Neural crest cell (in vitro differentiated cells): ENCODE measurements at places on chromosomes 2 and 18. TPM values are rescaled to one million over a fixed set of nuclear protein-coding genes. Genes with fewer than 3 reads are reported as not detected.
A peak's percentile ranks its signal among the peaks of the same experiment; 100 is the strongest.

GRCh38 chr18:40356168-40356567, 1598.9 kb upstream of the PIK3C3 start:
- no peak for DNase-seq

DNA sequence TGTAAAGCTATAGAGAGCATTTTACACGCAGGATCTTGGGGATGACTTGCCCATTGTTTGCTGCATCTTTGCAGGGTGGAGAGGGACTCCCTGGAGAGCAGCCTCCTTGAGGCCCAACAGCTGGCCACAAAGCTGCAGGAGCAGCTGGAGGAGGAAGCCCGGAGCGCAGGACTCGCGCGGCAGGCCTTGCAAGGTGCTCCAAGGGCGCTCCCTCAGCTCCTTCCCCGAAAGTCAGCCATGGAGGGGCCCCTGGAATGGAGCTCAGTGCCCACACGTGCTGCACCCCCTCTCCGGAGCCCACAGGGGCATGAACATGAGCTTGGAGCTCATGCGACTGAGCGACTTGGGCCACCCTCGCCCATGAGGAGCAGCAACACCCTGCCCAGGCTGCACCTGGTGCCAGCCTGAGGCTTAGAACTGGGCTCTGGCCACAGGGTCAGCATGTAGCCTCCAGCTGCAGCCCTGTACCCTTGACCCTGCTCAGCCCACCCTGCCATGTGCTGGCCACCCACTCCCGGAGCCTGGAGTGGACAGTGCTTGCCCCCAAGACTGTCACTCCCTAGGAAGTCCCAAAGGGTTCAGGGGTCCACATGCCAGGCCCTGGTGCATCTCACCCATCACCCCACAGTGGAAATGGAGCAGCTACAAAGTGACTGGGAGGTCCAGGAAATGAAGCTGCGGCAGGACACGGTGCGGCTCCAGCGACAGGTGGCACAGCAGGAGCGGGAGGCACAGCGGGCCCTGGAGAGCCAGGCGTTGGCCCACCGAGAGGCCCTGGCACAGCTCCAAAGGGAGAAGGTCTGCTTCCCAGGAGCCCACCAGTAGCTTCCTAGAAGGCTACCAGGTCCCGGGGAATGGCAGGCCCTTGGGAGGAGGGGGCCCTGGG, 43.0 kb downstream of the CROCC2 start:
- DNase-seq: no peak

Gene TMEM169
- 29.7 and 34.8 TPM in 2 replicates for total RNA-seq

Gene SLC9A2
- total RNA-seq: 0.09 TPM in 1 of 2 replicates, not detected in the other

Gene RGPD3
- total RNA-seq: 0.11 and 0.14 TPM in 2 replicates

Gene CGREF1
- total RNA-seq: 1.3 and 2.1 TPM in 2 replicates

GRCh38 chr2:156065912-156066311, 266.6 kb downstream of the NR4A2 start:
- no peak for DNase-seq

GRCh38 chr2:218081063-218081462, 12.0 kb downstream of the RUFY4 start:
- DNase-seq: no peak

DNA sequence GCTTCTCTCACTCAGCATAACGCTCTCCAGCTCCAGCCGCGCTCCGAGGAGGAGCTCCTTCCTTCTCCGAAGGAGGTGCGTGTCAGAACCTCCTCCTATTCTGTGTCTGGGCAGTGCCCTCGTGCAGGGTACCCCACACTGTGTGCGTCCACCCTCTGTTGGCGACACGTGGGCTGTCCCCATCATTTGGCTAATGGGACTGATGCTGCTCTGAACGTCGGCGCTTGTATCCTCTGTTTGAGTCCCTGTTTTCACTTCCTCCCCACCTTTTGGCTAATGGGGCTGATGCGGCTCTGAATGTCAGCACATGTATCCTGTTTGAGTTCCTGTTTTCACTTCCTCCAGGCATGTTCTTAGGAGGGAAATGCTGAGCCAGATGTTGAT, 22.2 kb downstream of the KCNG2 start:
- no peak for DNase-seq

DNA sequence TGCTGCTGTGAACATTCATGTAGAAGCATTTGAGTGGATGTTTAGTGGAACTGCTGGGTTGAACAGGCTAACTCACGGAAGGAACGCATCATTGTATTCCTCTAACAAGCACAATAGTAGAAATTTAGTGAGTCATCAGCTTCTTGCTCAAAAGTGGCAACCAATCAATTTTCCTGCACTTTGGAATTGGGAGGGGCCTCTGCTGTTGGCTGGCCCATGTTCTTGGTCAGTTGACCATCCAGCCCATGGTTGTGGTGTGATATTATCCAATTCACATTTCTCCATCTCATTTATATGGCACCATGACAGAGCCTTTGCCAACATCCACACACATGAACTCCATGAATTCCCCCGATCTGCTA, 95.0 kb downstream of the TNFRSF11A start:
- no peak for DNase-seq

Gene DHRS9
- not detected in 2 replicates for total RNA-seq

Gene PRKCE
- 15.6 and 15.9 TPM in 2 replicates for total RNA-seq

Gene GPR75
- total RNA-seq: 4.5 and 4.7 TPM in 2 replicates

Gene AMER3
- 1.3 and 1.4 TPM in 2 replicates for total RNA-seq

- DNase-seq: no peak
These were observed 44.2 kb downstream of the TMEM37 start for GRCh38 chr2:119475857-119476244.

- DNase-seq: no peak
These were observed 22.9 kb upstream of the CAVIN2 start for GRCh38 chr2:191869781-191870180.

DNA sequence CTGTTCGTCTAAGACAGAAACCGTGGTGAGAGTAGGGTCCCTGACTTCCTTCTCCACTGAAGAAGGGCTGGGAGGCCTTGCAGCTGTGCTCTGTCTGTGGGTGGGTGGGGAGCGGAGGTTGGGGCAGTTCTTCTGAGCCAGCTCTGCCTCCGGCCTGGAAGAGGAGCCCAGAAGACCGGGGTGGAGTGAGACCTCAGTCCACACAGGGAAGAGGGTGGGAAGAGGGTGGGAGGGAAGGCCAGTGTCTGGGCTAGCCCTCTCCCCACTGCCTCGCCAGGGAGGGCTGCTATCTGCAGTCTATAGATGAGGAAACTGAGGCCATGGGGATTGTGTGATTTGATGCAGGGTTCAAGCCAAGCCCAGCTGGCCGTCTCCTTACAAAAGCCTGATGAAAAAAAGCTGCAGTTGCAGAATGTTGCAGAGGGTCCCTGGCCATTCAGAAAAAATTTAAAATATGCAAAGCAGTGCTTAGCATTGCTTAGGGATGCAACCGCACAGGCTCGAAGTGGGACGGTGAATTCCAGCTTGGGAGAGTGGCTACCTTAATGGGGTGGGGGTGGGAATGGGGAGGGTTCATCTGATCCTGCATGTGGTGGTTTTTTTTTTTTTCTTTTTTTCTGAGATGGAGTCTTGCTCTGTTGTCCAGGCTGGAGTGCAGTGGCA, 181.6 kb upstream of the HS6ST1 start:
- DNase-seq: no peak

- no peak for DNase-seq
These were observed 95.6 kb downstream of the LAMA3 start for GRCh38 chr18:23784832-23785245.

DNA sequence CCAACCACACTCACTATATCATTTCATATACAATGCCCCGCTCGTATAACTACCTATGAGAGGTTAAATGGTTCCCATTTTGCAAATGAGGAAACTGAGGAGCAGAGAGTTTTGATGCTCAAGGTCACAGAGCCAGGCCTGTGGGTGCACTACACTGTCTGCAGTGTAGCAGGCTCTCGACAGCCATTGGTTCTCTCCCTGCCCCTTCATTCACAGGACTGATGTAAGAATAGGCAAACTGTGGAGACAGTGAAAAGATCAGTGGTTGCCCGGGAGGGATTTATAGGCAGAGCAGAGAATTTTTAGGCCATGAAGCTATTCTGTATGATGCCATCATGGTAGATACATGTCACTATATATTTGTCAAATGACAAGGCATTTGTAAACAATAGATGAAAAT, 39.0 kb upstream of the LBH start:
- no peak for DNase-seq

- peak; percentile 82 for DNase-seq
These were observed 84.1 kb upstream of the POMC start for GRCh38 chr2:25252291-25253152.

- DNase-seq: no peak
These were observed 23.6 kb downstream of the THUMPD2 start for GRCh38 chr2:39755466-39755865.

GRCh38 chr2:4464634-4465266, 761.4 kb downstream of the DCDC2C start:
- no peak for DNase-seq

DNA sequence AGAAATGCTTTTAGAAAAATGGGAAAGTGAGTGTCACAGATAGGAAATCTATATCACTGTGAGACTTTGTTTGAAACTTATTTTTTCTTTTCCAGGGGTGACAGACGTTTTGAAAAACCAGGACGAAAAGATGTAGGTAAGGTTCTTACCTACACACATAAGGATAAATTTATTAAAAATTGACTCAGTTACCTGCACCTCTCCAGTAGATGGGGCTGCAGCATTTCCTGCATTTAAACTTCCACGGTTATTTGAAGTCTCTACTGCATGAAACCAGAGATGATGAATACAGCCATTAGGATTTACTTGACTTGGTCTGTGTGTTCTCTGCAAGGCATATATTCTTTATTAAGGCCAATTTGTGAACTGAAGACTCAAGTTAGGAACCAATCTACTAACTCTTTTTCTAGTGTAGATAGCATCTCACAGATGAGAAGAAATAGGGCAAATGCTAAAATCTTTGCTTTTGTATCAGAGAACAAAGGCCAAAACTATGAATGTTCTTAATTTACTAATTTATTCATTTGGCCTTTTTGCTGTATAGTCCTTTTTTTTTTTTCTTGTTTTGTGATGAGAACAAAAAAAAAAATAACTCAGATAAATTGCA, 15.0 kb downstream of the KCNJ13 start:
- DNase-seq: no peak

Gene CTLA4
- 0.65 and 1.3 TPM in 2 replicates for total RNA-seq

Gene MATN3
- total RNA-seq: 1.3 and 1.9 TPM in 2 replicates

DNA sequence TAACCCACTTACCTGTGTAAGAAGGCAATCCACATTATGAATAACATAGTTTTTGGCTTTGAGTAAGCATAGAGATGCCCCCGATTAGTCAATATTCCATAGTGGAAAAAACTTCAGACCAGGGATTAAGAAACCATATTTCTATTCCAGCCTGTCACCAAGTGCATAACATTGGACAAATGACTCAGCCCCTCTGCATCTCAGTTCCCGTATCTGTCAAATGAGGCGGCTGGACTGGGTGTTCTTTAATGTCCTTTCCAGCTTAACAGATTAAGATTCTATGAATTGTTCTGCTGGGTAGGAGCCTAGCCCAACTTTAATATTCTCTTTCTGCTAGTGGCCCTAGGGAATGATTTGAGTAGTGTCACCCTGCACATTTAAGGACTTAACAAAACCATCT, 11.8 kb upstream of the FTCDNL1 start:
- DNase-seq: no peak

DNA sequence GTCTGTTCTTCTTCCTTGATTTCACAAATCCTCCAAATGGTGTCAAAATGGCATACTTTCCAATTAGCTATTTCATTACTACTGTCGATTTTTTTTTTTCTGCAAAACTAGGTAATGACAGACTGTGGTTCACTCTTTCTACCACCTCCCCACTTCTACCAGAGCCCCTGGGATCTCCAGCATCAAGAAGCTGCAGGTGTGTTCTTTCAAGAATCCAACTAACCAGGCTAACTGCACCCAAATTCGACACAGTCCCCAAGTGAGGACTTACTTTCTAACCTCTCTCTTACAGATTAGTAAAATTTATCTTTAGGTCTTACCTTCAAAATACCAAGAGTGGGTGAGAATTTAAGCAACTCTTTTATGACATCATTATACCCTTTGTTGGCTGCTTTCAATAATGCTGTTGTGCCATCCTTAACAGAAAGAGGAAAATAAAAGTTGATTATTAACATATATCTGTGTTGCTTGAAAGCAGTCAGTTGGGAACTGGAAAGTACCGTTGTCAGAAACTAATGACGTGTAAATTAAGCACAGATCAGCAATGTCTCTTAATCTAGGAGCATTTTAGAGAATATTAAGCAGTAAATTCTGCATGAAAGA, 31.2 kb upstream of the NPC1 start:
- no peak for DNase-seq

GRCh38 chr18:10928772-10929373, 220.5 kb downstream of the PIEZO2 start:
- DNase-seq: no peak

GRCh38 chr2:217714287-217714751, 288.5 kb downstream of the TNS1 start:
- DNase-seq: peak; percentile 60

GRCh38 chr2:69097891-69098655, 85.1 kb downstream of the ANTXR1 start:
- no peak for DNase-seq

DNA sequence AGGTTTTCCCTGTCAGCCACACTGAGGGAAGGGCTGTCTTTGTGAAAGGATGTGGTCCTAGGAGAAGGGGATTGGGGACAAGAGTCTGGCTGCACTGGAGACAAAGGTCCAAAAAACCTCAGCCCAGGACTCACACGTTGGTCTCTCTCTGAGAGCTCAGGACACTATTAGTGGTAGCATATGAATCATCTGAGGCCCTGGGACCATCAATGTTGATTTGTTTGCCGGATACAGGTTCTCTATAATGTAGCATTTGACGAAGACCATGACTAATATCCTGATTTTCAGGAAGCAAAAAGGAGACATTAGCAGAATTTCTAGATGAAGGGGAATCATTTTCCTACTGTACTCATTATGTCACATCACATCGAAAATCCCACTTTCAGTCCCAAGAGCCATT, 22.2 kb upstream of the DNAH6 start:
- no peak for DNase-seq

GRCh38 chr2:2505604-2506003, 174.5 kb upstream of the MYT1L start:
- DNase-seq: no peak
